ENCODE measurements at places on chromosomes 3 and 15. TPM values are rescaled to one million over a fixed set of nuclear protein-coding genes. Genes with fewer than 3 reads are reported as not detected.

GRCh38 chr15:69735121-69735520, 282.5 kb downstream of the RPLP1 start:
- H3K27ac ChIP-seq: no peak overlapping the region
- peaks cover 3% of the 10 kb centered on the region for H3K36me3 ChIP-seq
- no peak overlapping the region for H3K4me3 ChIP-seq
- peaks cover 60% of the 10 kb centered on the region for H3K27me3 ChIP-seq
- no peaks in the 10 kb centered on the region for H3K4me1 ChIP-seq

GRCh38 chr3:194941360-194941955, 255.8 kb downstream of the FAM43A start:
- no peak overlapping the region for H3K27ac ChIP-seq
- no peak for DNase-seq
- H3K36me3 ChIP-seq: no peaks in the 10 kb centered on the region
- H3K27me3 ChIP-seq: peaks cover 15% of the 10 kb centered on the region
- H3K4me1 ChIP-seq: no peaks in the 10 kb centered on the region
- no peak overlapping the region for H3K4me3 ChIP-seq

DNA sequence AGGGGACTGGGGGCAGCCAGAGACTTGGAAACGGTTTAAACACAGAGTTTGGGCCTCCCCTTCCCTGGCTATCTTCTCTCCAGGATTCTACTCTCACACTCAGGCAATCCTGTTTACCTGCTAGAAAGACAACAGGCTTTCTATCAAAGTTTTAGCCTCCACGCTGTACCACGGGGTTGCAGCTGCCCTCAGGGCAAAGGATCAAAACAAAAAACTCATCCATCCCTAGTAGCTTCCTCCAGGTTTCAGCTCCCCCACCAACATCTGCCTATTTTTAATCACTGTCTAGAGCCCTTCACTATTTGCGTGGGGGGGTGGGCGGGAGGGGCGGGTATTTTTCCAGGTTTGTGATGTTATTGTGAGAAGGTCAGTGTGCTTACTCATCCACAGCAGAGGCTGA, 286.8 kb upstream of the TRIM42 start:
- H3K27me3 ChIP-seq: peaks cover 2% of the 10 kb centered on the region
- no peaks in the 10 kb centered on the region for H3K4me1 ChIP-seq
- no peak overlapping the region for H3K4me3 ChIP-seq
- no peak for DNase-seq
- no peaks in the 10 kb centered on the region for H3K36me3 ChIP-seq
- H3K27ac ChIP-seq: no peak overlapping the region

GRCh38 chr3:114437897-114438296, 144.1 kb downstream of the TIGIT start:
- peaks cover 45% of the 10 kb centered on the region for H3K4me1 ChIP-seq
- no peaks in the 10 kb centered on the region for H3K36me3 ChIP-seq
- H3K4me3 ChIP-seq: no peak overlapping the region
- DNase-seq: no peak
- H3K27ac ChIP-seq: no peak overlapping the region

- no peaks in the 10 kb centered on the region for H3K36me3 ChIP-seq
- H3K27me3 ChIP-seq: peaks cover 17% of the 10 kb centered on the region
- peaks cover 4% of the 10 kb centered on the region for H3K4me1 ChIP-seq
- no peak overlapping the region for H3K4me3 ChIP-seq
- no peak for DNase-seq
- H3K27ac ChIP-seq: no peak overlapping the region
Observed at GRCh38 chr3:72118628-72119027, 333.7 kb upstream of the PROK2 start.

GRCh38 chr15:45157974-45158373, 28.2 kb downstream of the DUOX1 start:
- H3K27ac ChIP-seq: peak overlapping the region; percentile 94
- H3K27me3 ChIP-seq: peaks cover 6% of the 10 kb centered on the region
- H3K4me1 ChIP-seq: peaks cover 31% of the 10 kb centered on the region
- H3K4me3 ChIP-seq: no peak overlapping the region
- DNase-seq: peak; percentile 64

SAMD7 gene
- total RNA-seq: not detected

GRCh38 chr3:169676925-169677537, 13.5 kb upstream of the MECOM start:
- H3K4me3 ChIP-seq: no peak overlapping the region
- no peaks in the 10 kb centered on the region for H3K4me1 ChIP-seq
- H3K27ac ChIP-seq: no peak overlapping the region
- H3K36me3 ChIP-seq: peaks cover 5% of the 10 kb centered on the region
- DNase-seq: no peak

ZNF710 gene
- total RNA-seq: 19.5 TPM

GRK7 gene
- total RNA-seq: not detected

- no peaks in the 10 kb centered on the region for H3K36me3 ChIP-seq
- DNase-seq: no peak
- peaks cover 23% of the 10 kb centered on the region for H3K4me1 ChIP-seq
- H3K27me3 ChIP-seq: no peaks in the 10 kb centered on the region
- H3K4me3 ChIP-seq: peak overlapping the region; percentile 81
- peak overlapping the region; percentile 99 for H3K27ac ChIP-seq
Observed at GRCh38 chr15:31338318-31338878, 11.8 kb downstream of the KLF13 start.

DNA sequence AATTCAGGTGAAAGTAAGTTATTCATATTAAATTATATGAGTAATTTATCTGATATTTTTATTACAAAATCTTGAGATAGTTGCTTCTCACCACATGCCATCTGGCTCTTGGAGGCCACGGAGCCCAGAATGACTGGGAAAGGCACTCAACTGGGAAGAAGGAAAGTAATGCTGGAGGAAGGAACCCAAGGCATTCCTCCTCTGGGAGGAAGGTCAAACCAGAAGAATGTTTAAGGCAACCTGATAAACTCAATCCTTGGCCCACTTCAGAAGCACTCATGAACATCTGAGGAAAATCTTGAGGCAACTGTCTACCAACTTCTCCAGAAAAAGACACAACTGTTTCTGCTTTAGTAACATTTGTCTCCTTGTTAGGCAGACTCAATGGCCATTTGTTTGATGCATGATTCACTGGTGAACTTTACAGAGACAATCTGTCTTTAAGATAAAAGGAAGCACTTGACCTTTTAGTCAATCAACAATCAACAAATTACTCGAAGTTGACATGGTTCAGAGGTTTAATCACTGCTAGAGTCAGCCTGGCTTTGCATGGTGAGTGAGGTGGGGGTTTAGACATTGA, 261.4 kb upstream of the MME start:
- H3K36me3 ChIP-seq: no peaks in the 10 kb centered on the region
- H3K27ac ChIP-seq: no peak overlapping the region
- H3K4me3 ChIP-seq: no peak overlapping the region
- H3K4me1 ChIP-seq: no peaks in the 10 kb centered on the region
- DNase-seq: no peak
- 0 out of 2 replicates have a peak, but pooled peaks cover 1% of the 10 kb centered on the region for H3K27me3 ChIP-seq

- no peaks in the 10 kb centered on the region for H3K36me3 ChIP-seq
- no peak overlapping the region for H3K4me3 ChIP-seq
- peaks cover 45% of the 10 kb centered on the region for H3K4me1 ChIP-seq
- H3K27me3 ChIP-seq: peaks cover 4% of the 10 kb centered on the region
- DNase-seq: no peak
- H3K27ac ChIP-seq: no peak overlapping the region
Observed at GRCh38 chr3:197458179-197458707, 97.5 kb downstream of the BDH1 start.

GPR176 gene
- 169 TPM for total RNA-seq

SI gene
- not detected for total RNA-seq

GRCh38 chr3:14471016-14471415, 68.6 kb downstream of the SLC6A6 start:
- H3K27ac ChIP-seq: peak overlapping the region; percentile 99
- no peaks in the 10 kb centered on the region for H3K27me3 ChIP-seq
- H3K36me3 ChIP-seq: peaks cover 28% of the 10 kb centered on the region
- no peak overlapping the region for H3K4me3 ChIP-seq
- H3K4me1 ChIP-seq: peaks cover 33% of the 10 kb centered on the region

DNA sequence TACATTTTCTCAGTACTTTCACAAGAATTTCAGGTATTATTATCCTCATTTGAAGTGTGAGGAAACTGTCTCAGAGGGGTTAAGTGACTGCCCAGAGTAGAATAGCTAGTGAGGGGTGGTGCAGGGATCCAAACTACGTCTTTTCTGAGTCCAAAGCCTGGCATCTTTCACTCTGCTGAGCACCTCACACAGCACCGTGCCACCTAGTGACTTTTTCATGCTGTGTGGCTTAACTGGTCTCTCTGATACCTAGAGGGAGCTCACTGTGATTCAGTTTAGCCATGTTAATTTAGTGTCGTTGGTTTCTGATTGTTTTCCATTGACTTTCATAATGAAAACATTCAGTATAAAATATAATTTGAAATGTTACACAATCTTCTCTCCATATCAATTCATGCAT, 91.4 kb upstream of the NLGN1 start:
- no peaks in the 10 kb centered on the region for H3K36me3 ChIP-seq
- no peaks in the 10 kb centered on the region for H3K4me1 ChIP-seq
- DNase-seq: no peak
- no peak overlapping the region for H3K4me3 ChIP-seq
- no peaks in the 10 kb centered on the region for H3K27me3 ChIP-seq
- no peak overlapping the region for H3K27ac ChIP-seq

- peaks cover 17% of the 10 kb centered on the region for H3K4me1 ChIP-seq
- no peak overlapping the region for H3K4me3 ChIP-seq
- DNase-seq: no peak
Observed at GRCh38 chr3:46922871-46923558, 45.5 kb downstream of the PTH1R start.

- no peak overlapping the region for H3K27ac ChIP-seq
- peaks cover 6% of the 10 kb centered on the region for H3K4me1 ChIP-seq
- DNase-seq: no peak
- H3K4me3 ChIP-seq: no peak overlapping the region
- H3K36me3 ChIP-seq: no peaks in the 10 kb centered on the region
Observed at GRCh38 chr3:191688756-191689433, 227.9 kb downstream of the PYDC2 start.

Measured in HFFc6 (cell line).